NCI-H1436 (cell line): ENCODE measurements at places on chromosomes 1 and 21.

DNA sequence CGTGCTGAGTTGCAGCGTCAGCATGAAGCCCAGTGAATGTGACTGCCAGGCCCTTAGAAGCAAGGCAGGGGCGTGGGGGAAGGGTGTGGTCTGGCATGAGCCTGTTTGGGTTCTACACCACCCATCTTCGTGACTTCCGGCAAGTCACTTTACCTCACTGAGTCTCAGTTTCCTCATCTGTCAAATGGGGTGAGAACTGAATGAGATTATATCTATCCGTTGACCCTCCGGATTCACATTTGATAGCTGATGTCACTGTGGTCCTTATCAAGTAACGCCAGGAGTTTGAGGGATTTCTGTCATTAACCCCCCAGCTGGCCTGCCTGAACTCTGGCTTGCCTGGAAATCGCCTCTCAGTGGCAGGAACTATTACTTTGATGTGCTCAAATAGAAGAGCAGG, 15.6 kb downstream of the MRPL37 start:
- no peak for DNase-seq

GRCh38 chr1:94044891-94045290, 76.1 kb downstream of the ABCA4 start:
- DNase-seq, result no peak

- DNase-seq, result no peak
Observed at GRCh38 chr1:207025146-207025880, 7.2 kb downstream of the C1orf116 start.

GRCh38 chr1:41515131-41515678, 30.7 kb upstream of the EDN2 start:
- DNase-seq, result no peak

DNA sequence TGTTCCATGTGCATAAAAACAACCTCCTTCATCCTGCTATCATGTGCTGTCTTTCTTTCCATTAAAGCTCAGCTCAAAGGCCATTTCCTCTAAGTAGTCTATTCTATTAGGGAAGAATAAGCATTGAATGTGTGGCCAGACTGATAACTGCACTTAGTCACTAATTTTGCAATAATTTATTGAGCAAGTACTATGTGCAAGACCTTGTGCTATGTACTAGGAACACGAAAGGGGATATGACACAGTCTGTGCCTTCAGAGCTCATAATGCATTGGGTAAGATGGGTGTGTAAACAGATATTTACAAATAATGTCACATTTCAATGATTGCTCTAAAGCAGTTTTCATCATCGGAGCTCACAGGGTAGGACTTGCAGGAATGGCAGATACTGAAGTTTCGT, 54.2 kb downstream of the NMNAT2 start:
- DNase-seq, result no peak

DNA sequence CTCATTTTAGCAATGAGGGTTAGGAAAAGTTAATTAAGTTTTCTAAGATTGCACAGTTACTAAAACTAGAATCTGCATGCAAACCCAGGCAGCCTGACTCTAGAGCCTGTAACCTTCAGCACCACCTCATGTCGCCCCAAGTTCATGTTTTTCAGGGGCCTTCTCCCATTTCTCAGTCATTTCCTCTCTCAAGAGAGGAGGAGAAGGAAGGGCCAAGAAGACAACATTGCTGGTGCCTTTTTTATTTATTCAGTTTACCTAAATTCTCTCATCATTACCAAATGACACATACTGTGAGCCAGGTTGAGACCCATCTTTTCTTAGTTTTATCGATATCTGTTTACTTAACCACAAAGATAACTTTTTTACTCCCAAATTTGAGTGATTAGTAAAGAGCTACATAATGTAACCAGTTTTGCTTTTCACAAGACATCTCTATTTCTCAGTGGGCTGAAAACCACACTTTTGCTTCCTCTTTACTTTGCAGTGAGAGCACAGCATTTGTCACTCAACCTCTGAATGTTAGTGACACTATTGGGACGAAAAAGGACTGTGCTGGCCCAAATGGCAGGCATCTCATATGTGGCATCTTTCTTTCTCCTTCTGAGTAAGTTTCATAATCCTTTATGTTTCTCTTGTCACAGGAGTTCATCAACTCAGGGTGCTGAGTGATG, at the start of gene CD101:
Gene CD101 (plus strand): TSS at position 507 of the 674 bp plus-strand sequence. CDS start 58 bp downstream, at position 565.
- no peak for DNase-seq

GRCh38 chr1:201982082-201982622, 296 bp upstream of the RNPEP start:
- DNase-seq, result peak; percentile 53

DNA sequence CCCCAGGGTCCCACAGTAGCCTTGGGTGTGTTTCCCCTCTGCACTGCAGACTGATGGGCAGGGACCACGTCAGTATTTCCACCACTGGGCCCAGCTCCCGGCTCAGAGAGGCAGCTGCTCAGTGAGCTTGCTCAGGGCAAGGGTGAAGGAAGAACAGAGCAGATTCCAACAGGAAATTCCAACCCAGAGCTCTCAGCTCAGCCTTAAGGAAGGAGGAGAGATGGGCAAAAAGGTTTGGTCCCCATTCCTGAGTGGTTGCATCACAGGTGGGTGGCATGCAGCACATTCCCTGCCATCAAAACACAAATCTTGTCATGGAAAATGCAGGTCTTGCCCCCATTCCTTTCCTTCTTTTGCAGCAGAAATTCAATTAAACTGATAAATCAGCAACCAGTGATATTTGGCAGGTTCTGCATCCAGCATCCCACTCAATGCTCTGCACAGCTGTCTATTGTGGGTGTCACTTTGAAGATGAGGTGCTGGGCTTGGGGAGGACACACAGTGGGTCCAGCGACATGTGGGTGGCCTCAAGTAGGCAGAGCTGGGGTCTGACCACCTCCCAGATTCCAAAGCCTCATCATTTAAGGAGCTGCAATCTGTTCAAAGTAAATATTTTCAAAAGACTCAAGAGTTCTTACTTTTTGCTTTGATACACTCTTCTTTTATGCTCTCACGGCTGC, 315.4 kb downstream of the DSCAM start:
- no peak for DNase-seq

- no peak for DNase-seq
Observed at GRCh38 chr1:116112388-116113140, 1.4 kb downstream of the MAB21L3 start.

GRCh38 chr21:23119491-23119890, 2121.3 kb downstream of the NCAM2 start:
- DNase-seq, result no peak

- DNase-seq, result peak; percentile 10
Observed at GRCh38 chr1:78676347-78676982, 26.8 kb downstream of the IFI44 start.

- no peak for DNase-seq
Observed at GRCh38 chr1:119911775-119912174, 15.5 kb upstream of the ADAM30 start.
